ENCODE measurements at places on chromosomes 5 and 9.

GRCh38 chr5:68403301-68403700 is 187.7 kb downstream of the PIK3R1 start:
- no peak for DNase-seq

- no peak for DNase-seq
These were observed 45.3 kb downstream of the ROR2 start for GRCh38 chr9:91904588-91905236.

GRCh38 chr5:84361572-84361971 is 23.1 kb downstream of the EDIL3 start:
- DNase-seq: no peak

DNA sequence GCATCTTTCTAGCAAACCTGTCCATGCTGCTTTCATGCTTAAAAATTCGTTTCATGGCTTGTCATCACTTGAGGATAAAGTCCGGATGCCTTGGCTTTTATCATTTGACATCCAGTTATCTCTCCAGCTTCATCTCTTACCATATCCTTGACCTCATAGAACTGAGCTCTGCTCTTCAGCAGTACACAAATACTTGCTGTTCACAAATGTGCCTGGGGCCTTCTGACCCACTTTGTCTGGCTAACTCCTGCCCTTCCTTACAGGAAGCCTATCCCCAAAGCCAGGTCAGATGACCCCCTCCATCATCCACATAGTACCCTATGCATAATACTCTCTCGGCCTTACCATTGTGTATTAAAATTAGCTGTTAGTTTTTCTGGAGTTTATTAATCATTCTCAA is 249.1 kb downstream of the SAXO1 start:
- no peak for DNase-seq

- DNase-seq: peak; percentile 41
These were observed 114.3 kb upstream of the DAP start for GRCh38 chr5:10875201-10875768.

DNA sequence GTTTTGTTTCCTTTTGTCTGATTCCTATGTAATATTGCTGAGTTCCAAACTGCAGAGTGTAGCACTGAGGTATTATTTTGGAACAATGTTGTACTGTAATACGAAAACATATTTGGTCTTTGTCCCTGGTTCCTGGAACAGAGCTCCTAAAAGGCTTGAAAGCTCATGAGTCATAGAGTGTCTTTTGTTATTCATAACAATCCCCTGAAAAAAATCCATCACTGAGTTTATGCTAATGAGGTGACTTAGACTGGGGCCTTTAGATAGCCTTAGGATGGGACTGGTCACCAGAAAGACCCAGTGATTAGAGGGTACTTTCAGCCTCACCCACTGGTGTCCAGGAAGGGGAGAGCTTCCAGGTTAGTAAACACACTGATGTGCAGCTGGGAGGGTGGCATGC is 132.7 kb upstream of the POU5F2 start:
- DNase-seq: peak; percentile 15

DNA sequence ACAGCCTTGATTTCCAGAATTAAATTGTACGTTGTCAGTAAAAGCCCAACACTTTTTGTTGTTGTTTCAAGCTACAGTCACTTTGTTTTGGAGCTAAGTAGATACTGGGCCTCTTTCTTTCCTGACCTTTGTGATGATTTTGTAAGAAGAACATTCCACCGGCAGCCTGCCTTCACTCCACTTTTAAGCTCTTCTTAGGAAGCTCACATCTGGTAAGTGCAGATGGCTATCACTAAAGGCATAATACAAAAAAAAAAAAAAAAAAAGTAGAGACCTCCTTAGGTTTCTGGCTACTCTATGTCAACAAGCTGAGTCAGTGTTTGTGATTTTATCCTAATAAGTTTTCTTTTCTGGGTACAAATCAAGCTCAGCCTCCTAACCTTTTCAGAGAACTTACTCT is 1922.1 kb upstream of the WWC1 start:
- no peak for DNase-seq

- no peak for DNase-seq
These were observed 603.5 kb downstream of the KCTD16 start for GRCh38 chr5:144774197-144774596.

DNA sequence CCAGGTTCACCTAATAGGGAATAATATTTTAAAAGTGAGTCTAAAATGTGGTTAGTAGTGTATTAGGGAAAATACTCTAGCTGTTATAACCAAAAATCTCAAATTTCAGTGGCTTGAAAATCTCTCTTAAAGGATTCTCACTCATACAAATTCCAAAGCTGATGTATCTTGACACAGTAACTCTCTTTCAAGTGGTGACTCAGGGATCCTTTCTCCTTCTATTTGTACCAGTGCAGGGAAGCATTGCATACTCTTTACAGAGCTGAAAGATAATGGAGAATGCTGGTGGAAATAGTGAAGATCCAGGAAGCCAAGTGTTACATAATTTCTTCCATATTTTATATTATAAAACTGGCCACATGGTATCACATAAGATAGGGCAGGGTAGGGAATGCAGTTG is 560.2 kb upstream of the CDH9 start:
- peak; percentile 50 for DNase-seq

DNA sequence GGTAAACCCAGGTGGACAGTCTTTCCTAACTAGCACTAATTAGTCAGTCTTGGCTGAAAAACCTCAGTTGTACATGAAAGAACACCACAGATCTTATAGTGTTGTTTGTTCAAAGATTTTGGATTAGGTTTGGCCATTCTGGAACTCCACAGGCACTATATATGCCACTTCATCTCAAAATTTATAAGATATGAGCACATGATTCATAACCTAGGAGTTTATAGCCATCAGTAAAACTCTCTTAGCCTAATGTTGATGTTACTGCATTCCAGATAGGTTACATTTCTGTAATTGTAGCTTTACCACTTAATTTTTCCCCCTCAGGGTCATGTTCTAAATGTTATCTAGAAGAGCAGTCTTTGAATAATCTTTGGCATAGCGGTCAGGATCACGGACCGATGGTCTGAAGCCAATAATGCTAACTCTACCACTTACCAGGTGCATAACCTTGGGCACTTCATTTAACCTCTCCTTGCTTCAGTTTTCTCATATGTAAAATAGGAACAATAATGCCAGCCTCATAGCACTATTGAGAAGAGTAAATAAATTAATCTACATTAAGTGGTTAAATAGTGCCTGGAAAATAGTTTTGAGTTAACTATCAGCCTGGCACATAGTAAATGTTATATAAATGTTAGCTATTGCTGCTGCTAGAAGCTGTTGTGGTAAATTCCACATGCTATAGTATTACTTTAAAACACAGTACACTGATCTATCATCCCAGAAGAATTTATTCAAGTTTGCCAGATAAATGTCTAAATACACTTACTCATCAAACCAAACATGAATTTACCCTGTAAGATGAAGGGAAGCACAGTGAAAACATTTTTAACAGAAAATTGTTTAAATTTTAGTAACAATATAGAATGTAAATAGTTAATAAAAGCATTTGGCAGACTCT is 743.9 kb downstream of the NR2F1-AS1 start:
- peak; percentile 79 for DNase-seq

GRCh38 chr9:99143655-99144054 is 38.7 kb downstream of the TGFBR1 start:
- no peak for DNase-seq

DNA sequence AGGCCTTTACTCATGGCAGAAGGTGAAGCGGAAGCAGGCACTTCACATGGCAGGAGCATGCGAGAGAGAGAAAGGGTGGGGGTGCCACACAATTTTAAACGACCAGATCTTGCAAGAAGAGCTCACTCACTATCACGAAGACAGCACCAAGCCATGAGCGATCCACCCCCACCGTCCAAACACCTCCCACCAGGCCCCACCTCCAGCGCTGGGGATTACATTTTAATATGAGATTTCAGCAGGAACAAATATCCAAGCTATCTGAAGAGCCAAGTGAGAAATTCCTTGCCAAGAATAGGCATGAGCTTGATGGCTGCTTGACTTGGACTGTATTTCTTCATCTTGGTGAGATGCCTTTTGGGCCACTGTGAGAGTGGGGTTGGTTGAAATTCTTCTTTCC is 88.0 kb downstream of the PDZD2 start:
- DNase-seq: no peak

DNA sequence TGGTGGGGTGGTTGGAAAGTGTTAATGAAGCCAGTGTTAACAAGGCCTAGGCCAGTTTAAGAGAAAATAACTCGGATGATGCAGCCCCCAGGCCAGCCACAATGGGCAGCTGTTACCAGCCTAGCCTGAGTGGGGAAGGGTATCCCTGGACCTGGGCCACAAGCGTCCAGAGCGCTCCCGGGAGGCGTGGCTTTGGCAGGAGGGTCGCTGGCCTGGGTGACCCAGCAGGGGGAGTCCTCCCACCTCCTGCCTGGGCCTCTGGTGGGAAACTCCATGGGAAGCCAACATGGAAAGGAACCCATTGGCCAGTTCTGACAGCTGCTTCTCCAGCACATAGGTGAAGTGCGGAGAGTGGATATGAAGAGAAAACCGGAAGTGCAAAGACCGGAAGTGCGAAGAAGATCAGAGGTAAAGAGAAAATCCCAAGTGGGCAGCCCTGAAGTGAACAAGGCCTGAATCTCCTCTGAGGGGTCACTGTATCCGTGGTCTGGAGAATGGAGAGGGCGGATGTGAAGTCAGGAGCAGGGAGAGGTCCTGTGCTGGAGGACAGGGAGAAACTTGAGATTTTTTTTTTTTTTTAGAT is 79.0 kb downstream of the ADCY2 start:
- DNase-seq: no peak

DNA sequence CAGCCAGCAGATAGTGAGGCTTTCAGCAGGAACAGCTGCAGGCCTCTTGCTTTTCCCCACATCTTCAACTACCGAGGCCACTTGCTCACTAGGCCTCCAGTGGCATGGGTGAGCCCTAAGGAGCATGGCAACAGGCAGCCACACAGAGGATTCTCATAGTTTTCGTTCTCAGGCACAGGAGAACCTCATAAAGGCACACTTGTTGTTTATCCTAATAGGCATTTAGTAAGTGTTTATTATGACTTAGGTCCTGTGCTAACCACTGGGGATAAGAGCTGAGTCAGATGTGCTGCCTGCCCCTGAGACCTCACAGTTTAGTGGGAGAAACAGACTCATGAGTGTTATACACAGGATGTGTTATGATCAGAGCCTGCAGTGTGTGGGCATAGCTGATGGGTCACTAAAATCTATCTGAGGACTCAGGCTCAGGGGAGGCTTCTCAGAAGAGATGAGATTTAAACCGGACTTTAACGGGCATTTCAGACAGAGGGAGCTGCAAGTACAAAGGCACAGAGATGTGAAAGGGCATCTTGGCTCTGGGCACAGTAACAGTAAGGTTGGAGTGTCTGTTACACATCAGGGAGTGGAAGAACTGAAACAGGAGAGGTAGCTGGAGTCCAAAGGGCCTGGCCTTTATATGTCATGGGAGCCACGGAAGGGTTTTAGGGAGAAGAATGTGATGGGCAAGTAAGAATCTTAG is 21.0 kb upstream of the HEMGN start:
- no peak for DNase-seq

DNA sequence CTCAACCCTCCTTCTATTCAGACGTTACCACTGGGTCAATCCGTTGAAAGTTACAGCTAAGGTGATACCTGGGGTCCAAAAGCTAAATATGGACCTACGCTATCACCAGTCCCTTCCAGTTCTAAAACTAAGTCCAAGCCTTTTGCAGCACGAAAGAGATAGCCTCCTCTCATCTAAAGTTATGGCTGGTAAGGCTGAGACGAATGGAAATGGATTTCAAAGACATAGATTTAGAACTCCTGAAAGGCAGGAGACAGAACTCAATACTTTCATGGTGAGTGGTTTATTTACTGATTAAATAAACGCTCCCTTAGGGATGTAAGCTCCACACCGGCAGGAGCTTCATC is 751 bp upstream of the RIC1 start:
- no peak for DNase-seq

GRCh38 chr5:108451269-108451668 is 69.4 kb upstream of the FBXL17 start:
- no peak for DNase-seq

DNA sequence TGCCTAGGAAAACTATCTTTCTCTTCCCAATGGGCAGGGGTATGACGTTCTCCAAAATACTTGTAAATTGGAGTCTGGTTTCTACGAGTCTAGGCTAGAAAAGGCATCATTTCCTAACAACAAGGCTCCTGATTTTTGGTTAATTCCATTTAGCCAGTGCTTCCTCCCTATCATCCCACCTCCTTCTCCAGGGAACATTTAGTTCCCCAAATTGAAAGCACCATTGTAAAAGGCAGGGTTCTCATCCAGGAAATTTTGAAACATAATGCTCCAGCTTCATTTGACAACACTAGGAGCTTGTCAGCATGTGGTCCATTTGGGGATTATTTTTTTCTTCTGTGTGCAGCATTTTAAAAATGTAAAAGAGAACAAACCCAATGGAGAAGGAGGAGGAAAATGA is 256.5 kb upstream of the GRIA1 start:
- no peak for DNase-seq

DNA sequence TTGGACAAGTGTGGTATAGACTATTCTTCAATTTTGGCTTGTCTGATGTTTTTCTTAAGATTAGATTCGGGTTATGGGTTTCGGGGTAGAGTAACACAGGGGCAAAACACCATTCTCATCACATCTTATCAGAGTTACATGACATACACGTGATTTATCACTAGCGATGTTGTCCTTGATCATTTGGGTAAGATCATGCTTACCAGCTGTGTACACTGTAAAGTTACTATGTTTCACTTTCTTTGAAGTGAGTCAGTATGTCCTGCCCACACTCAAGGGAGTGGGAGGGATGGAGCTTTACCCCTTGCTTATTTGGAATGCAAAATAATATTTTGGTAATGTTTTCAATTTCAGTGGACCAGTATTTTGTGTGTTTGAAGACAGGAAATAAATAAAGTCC is 101.8 kb upstream of the TAF11L2 start:
- DNase-seq: no peak

DNA sequence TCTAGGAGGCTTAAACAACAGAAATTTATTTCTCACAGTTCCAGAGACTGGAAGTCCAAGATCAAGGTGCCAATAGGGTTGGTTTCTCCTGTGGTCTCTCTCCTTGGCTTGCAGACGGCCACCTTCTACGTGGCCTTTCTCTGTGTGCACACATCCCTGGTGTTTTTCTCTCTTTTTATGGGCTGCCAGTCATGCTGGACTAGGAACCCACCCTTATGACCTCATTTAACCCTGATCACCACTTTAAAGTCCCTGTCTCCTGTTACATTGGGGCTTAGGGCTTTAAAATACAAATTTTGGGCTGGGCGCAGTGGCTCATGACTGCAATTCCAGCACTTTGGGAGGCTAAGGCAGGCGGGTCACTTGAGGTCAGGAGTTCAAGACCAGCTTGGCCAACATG is 157.1 kb downstream of the TLE1 start:
- no peak for DNase-seq

- DNase-seq: no peak
These were observed 28.8 kb upstream of the PANK3 start for GRCh38 chr5:168607946-168608345.
